ENCODE measurements at places on chromosomes 6 and 20.

DNA sequence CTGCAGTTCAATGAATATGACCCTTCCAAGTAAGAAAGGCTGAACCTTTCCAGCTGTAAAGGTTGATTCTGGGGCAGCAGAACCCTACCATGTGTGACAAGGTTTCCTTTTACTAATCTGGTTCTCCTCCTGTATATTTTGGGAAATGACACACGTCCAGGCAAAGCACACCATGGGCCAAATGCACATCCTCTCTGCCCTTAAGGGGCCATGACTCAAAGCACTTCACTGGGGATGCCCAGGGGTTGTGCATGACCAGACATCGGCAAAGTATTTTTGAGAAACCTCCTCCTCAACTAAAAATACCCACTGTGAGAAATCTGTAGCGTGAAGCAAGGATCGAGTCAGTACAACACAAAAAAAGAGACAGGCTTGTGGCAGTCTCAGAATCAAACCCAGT, 174.7 kb downstream of the BACH2 start:
- peak; percentile 55 for DNase-seq

- no peak for DNase-seq
These were observed 62.7 kb upstream of the XRN2 start for GRCh38 chr20:21240394-21240793.

GRCh38 chr6:45923831-45924391, 91.7 kb downstream of the CLIC5 start:
- no peak for DNase-seq

- no peak for DNase-seq
These were observed 200.9 kb upstream of the UST start for GRCh38 chr6:148545901-148546300.

DNA sequence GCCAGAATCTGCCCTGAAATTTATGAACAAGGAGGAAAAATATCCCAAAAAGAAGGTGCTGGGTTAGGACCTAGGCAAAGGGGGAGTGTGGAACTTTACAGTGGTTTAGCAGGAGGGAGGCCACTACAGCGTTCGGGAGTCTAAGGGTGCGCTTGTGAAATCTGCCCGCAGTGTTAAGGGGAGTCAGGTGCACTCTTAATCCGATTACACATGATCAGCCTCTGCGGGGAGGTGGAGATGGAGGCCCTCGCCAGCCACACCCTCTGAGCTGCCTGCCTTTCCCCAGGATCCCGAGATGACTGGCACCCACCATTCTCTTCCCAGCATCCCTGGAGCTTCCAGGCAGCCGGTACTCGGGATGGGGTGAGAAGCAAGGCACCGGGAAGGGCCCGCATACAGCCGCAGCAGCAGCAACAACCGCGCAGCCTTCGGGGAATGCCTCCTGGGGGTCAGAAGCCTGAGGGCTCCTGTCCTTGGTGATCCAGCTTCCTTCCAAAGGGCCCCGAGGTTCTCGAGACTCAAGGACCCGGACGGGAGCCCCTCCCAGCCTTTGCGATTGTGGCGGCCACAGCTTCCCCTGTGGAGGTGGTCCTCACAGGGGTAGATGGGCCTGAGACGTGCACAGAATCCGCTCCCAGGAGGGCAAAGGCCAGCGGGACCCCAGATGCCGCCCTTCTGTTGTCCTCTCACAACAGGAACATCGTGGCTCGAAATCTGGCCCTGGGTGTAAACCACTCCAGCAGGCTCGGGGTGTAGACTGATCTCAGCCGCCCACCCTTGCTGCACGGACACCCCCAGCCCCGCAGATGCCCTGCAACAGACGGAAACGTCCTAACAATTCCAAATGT, 57.3 kb upstream of the CST7 start:
- no peak for DNase-seq

GRCh38 chr6:154371281-154371680, 14.7 kb upstream of the IPCEF1 start:
- DNase-seq = peak; percentile 23

GRCh38 chr6:98433325-98434056, 400.9 kb upstream of the POU3F2 start:
- peak; percentile 1 for DNase-seq

DNA sequence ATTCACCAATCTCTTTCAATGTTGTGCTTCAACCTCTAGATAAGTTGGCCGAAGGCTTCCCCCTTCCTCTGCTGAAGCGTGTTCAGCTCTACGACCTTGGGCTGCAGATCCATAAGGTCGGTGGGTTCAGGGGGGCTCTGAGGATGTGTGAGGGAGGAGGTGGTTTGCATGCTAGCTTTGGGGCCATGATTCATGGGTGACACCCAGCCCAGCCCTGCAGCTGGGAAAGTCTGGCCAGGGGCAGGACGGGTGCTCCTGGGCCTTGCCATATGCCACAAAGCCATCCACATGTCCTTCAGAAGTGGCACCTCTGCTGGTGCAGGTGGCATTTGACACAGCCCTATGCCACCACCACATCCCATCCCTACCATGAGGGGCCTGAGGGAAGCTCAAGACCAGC, 27.6 kb downstream of the LBP start:
- no peak for DNase-seq

DNA sequence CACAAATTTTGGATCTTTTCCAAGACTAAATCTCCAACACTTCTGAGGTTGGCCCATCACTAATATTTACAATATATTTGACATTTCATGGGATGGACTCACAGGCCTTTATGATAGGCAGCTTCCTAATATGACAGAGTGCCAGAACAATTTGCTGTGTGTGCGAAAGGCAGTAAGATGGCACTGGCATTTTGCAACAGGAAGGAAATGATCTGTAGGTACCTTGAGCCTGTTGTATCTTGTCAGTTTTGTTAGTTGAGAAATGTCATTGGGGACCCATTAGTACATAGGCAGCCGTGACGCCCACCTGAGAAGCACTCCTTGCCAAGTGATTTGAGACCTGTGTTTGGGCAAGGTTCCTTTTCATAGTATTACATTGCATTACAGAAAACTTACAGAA, 153.4 kb upstream of the HEY2 start:
- DNase-seq = no peak

- no peak for DNase-seq
These were observed 31.4 kb downstream of the SNPH start for GRCh38 chr20:1297486-1297885.

DNA sequence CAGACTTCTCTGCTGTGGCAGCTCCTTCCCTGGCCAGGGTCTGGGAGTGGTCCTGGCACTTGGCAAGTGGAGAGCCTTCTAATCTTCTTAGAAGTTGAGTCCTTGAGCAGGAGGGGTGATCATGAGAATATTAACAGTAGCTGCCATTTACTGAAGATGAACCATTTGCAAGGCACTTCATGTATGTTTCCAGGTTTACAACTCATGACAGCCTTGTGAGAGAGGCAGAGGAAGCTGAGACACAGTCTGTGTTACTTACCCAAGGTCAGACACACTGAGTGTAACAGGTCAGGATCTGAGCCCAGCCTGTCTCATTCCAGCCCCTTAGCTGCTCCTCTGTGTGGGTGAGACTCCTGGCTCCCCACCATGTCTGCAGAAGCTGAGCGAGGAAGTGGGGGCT, 45.5 kb upstream of the SRF start:
- DNase-seq = no peak

- DNase-seq = no peak
These were observed 804.5 kb upstream of the CITED2 start for GRCh38 chr6:140178935-140179334.

DNA sequence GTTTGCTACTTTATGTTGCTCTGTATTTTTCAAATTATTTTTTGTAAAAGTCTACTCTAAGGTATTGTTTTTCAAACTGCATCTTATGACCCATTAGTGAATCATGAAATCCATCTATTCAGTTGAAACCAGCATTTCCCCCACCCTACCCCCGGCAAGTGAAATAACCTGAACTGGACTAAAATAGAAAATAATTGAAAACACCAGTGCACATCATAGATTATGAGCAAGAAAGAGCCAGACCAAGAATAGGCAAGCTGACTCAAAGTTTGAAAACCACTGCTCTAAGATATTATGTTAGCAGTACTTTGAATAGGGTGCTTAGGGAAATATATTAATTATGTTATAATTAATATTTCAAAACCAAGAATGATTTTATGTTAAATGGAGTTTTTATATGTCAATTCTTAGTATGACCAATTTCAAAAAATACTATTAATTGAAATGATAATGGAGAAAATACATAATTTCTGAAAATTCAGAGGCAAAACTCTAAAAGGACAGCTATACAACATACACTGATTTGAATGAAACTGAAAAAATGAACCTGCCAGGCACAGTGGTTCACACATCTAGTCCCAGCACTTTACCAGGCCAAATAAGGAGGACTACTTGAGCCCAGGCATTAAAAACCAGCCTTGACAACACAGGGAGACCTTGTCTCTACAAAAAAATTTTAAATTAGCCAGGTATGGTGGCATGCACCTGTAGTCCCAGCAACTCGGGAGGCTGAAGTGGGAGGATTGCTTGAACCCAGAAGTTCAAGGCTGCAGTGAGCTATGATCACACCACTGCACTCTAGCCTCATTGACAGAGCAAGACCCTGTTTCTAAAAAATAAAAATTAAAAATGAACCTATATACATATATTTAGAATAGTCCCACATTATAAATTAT, 112.0 kb downstream of the CDK19 start:
- no peak for DNase-seq

GRCh38 chr6:11108726-11109125, 2.8 kb downstream of the ERVFRD-1 start:
- DNase-seq = no peak

- peak; percentile 34 for DNase-seq
These were observed 260.1 kb downstream of the BTBD3 start for GRCh38 chr20:12177657-12178293.

GRCh38 chr6:2973676-2974075, 2.3 kb upstream of the SERPINB6 start:
- DNase-seq = no peak

- peak; percentile 70 for DNase-seq
These were observed 8.4 kb downstream of the ENTPD6 start for GRCh38 chr20:25203871-25204320.

- no peak for DNase-seq
These were observed 1127.5 kb downstream of the GRIK2 start for GRCh38 chr6:102520966-102521365.

DNA sequence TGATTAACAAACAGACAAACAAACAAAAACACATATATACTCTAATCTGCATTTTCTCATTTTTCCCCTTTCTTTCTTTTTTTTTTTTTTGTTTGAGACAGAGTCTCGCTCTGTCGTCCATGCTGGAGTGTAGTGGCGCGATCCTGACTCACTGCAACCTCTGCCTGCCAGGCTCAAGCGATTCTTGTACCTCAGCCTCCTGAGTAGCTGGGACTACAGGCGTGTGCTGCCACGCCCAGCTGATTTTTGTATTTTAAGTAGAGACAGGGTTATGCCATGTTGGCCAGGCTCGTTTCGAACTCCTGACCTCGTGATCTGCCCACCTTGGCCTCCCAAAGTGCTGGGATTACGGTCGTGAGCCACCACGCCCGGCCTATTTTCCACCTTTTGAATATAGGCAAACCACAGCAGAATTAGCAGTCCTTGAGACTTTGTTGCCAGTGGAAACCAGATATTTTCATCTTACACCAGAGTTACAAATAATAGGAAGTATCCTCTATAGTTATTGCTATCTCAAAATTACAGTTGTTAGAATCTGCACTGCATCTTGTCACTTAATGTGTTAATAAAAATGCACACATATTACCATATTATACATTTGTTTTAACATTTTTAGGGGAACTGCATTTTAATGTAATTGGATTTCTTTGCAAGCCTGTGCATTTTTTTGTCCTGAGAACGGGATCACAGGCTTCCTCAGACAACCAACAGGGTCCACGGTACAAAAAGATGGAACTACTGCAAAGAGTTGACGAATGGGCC, 208.2 kb upstream of the ZNF217 start:
- DNase-seq = no peak

DNA sequence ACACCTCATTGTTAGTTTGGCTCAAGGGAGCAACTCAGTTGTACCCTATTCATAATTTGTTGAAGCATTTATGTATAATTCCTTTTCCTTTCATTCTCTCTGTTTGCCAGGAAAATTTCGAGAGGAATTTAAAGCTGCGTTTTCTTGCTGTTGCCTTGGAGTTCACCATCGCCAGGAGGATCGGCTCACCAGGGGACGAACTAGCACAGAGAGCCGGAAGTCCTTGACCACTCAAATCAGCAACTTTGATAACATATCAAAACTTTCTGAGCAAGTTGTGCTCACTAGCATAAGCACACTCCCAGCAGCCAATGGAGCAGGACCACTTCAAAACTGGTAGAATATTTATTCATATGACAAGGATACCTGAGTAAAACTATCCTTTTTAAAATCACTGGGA, 45.2 kb upstream of the GFRAL start:
- no peak for DNase-seq

- no peak for DNase-seq
These were observed 13.4 kb downstream of the DCBLD1 start for GRCh38 chr6:117495869-117496268.

DNA sequence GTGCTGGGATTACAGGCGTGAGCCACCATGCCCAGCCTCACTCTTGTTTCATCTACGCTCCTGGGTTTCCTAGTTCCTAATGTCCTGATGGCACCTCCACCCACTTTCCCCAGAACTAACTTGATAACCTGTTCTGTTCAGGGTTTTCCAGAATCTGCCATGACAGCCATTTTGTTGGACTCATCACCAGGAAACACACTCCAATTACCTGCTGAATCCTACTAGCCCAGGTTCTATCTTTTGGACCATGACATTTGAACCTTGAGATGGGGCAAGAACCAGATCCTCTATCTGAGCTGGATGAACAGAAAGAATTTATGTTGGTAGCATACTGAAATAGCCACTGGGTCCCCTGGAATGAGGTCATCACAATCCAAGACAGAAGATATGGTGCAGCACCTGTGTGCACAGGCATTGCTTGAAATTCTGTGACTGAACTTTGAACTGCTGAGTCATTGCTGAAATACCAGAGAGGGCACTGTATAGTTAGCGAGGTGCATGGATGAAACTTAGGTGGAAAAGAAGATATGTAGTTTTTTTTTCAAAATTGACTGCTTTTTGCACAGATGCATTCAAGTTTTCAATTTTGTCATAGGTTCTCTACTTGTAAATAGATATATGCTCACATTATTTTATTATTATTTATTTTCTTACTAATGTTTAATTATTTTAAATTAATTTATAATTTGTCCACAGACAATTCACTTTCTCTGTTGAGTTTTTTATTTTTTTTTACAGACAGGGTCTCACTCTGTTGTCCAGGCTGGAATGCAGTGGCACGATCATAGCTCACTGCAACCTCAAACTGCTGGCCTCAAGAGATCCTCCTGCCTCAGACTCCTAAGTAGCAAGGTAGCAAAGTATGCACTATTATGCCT, 42.8 kb upstream of the TASP1 start:
- no peak for DNase-seq

DNA sequence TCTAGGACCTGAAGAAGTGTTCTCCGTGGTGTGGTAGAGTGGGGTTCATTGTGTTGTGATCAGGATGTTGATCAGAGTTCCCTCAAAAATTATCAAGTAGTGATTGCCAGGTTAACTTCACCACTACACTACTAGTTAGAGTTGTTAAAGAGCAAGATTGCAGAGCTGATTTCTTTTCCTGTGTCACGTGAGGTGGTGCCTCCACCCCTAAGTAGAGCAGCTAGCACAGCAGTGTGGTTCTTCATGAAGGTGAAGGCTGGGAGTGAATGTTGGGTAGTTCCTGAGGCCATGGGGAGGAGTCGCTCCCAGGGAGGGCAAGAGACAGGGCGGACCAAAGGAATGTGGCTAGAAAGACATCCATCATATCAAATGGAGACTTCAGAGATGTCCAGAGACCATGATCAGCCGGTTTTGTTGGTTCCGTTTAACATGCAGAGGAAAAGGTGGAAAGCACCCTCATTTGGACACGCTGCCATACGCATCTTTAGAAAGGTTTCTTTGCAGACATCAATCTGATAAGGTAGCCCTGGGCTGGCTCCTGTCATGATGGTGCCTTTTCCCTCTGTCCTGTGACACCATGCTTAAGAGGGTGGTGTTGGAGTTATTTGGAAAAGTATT, 79.2 kb upstream of the IYD start:
- no peak for DNase-seq
